ENCODE measurements at places on chromosomes 3 and 15.
A peak's percentile ranks its signal among the peaks of the same experiment; 100 is the strongest.

- DNase-seq: no peak
These were observed 7.5 kb downstream of the GNB5 start for GRCh38 chr15:52183562-52184173.

GRCh38 chr3:122587572-122587971 is 10.1 kb downstream of the PARP15 start:
- no peak for DNase-seq

- no peak for DNase-seq
These were observed 49.4 kb upstream of the MAGEF1 start for GRCh38 chr3:184761075-184761841.

- DNase-seq: no peak
These were observed 33.8 kb upstream of the GYG1 start for GRCh38 chr3:148957586-148957985.

GRCh38 chr15:44882499-44882968 is 74.0 kb upstream of the TERB2 start:
- DNase-seq: peak; percentile 8

DNA sequence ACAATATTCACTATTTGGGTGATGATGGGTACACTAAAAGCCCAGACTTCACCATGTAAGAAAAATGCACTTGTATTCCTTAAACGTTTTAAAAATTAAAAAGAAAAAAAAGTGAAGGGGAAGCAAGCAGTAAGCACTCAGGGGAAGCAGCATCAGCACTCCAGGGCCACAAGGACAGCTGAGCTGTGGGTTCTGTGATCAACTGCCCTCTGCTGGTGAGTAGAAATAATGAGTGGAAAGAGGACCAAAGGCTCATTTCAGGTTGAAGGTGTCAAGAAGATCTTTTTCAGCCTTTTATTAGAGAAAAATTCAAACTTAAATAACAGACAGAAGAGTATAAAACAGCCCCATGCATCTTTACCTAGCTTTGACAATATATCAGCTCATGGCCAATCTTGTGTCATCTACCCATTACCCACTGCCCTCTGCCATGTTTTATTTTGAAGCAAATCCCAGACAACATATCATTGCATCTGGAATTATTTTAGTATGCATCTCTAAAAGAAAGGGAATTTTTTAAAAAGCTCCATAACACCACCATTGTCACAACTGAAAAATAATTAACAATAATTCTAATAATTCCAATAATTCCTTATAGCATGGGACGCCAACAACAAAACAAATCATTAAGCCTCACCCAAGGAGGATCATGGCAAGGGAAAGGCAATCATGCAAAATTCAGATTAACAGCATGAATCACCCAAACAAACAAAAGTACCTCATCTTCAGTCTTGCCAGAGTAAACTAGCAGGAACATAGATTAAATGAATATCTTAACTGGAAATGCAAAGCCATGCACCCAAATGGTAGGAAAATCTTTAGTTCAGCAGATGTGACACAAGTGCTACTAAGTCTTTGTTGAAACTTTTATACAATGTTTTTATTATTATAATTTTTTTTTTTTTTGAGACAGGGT is 42.5 kb downstream of the TAMM41 start:
- DNase-seq: peak; percentile 33

- DNase-seq: no peak
These were observed 521.4 kb upstream of the TGFBR2 start for GRCh38 chr3:30084971-30085403.

DNA sequence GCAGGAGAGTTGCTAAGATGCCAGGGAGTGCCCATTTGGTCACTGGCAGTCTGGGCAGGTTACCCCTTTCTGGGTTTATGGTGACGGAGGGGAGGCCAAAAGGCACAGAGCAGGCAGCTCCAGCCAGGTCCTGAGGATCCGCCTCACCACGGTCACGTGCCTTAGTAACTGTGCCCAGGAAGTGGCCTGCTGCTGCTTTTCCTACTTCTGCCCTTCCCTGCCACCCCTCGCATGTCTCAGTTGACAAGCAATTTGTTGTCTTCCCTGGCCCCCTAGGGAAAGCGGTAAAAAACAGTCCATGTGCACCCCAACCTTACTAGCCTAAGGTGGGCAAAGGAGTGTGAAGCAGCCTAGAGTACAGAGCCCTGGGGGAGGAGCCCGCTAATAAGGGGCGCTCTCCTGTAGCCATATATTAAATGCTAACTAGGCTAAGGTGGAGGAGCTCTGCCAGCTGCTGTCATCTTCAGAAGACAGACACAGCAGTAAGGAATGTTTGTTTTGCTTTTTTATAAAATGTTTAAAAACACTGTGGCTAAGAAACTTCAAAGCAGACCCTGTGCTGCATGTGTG is 9.1 kb upstream of the LIPH start:
- DNase-seq: no peak

GRCh38 chr15:48001393-48002039 is 119.3 kb upstream of the SLC24A5 start:
- no peak for DNase-seq

All from NCI-H345 (cell line).